GM12864 (cell line): ENCODE measurements at places on chromosomes 1 and 21.

GRCh38 chr1:6090996-6091822, 45.5 kb downstream of the KCNAB2 start:
- DNase-seq, result no peak

DNA sequence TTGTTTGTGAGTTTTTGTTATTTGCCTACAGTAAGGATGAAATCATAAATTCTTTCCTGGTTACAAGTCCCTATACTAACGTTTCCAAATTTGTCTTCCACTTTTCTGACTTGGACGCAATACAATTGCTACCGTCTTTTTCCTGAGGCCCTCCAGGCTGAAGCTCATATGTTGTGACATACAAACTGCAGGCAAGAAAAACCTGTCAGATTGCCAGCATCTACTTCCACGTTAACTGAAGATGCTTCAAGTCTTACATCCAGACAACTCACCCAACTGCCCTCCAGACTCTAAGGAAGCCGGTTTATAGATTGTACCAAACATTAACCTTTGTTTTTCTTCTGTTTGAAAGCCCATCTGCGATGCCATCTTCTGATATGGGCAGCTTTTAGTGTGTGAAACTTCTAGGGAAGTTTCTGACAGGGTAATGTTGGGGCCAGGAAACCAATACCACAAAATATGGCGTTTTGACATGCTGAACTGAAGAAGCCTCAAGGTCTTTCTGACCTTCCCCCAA, 21.4 kb upstream of the RNF11 start:
- DNase-seq, result no peak

GRCh38 chr1:54754045-54754444, 10.3 kb downstream of the PARS2 start:
- no peak for DNase-seq

GRCh38 chr1:24927988-24928688, 1.9 kb downstream of the RUNX3 start:
- no peak for DNase-seq

GRCh38 chr1:53655931-53656746, 82.8 kb downstream of the GLIS1 start:
- DNase-seq, result no peak

DNA sequence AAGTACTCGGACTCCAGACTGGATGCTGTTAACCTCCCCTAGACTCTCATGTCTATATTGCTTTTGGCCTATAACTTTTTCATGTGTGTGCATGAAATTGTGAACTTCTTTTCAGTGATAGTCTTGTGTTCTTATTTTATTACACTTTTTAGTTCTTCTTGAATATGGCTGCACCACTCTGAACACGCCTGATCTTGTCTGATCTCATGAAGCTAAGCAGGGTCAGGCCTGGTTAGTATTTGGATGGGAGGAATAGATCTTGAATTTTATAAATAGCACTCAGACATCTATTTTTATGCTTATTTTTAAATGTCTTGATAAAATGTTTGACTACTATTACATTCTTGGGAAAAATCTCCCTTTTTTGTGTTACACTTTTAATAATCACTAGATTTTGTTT, 22.4 kb downstream of the TCP10L start:
- DNase-seq, result no peak

DNA sequence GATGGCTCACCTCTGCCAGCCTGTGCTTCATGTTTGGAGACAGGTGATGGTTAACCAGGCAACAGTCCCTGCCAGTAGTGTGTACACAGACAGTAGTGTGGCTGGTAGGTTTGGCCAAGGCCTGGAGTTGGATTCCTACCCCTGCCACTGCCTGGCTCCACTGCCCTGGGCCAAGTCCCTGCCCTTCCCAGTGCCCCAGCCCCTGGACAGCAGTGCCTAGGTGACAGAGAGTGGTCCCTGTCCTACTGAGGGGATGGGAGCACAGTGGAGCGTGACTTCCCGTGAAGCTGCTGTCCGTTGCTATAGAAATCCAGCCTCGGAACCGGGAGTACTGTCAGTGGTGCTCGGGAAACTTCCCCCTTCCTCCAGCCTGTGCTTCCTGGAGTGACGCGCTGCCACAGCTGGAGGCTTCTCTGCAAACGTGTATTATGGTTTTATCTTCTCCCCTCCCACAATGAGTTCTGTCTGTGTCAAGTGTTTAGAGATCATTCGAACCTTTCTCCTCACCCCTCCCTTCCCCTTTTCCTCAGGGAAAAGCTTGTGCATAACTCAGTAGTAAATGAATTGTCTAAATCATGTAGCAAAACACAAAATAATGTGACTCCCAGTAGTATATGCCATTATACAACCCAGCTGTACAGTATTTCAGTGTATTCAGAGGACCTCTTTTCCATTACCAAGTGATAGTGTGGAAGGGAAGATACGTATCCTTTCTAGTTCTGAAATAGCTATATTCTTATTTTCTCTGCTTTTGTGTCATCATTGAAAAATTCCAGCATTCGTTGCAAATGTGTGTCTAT, 73.4 kb downstream of the GALNT2 start:
- no peak for DNase-seq

- DNase-seq, result no peak
Measured at GRCh38 chr1:219206350-219206749, 32.7 kb downstream of the LYPLAL1 start.

DNA sequence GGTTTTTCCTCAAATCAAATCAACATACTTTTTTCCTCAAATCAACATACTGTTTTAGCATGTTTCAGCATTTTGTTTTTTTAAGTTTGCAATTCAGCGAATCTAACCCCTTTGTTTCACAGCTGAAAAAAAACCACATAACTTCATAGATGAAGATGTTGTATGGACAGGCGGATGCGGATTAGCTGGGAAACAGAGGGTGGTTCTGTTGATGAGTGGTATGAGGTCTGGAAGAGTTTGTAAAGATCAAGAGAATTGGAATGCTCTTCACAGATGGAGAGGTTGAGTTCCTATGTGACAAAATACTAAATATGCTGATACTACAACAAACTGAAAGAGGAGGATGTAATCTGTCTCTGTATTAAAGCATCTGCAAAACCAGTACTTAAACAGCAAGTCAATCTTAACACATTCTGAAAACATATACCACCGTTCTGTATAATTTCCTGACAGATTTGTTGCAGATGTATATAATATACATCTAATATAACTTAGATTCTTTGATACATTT, 10.6 kb upstream of the LEPR start:
- no peak for DNase-seq

DNA sequence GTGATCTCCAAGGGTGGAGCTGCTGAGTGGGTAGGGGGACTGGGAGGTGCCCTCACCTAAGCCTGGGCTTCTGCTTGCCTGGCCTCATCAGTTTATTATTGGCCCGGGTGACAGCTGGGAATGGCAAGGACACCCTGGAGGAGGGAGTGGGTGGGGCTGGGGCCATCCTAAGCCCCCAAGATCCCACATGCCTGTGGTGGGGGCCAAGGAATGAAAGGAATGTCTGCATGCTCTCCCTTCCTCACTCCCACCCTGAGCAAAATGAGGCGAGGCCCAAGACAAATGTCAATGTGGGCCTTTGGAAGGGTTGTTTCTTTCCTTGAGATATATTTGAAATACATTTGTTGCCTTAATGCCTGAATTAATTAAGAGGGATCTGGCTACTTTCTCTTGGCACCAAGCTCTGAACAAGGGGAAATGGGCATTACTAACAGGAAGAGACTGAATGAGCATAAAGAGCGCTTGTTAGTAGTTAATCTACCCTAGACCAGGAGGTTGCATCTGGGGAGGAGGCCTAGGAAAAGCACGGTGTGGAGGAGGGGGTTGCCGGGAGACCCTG, 19.7 kb upstream of the CHI3L1 start:
- DNase-seq, result no peak

GRCh38 chr1:2275796-2276536, 47.8 kb downstream of the SKI start:
- DNase-seq, result no peak

DNA sequence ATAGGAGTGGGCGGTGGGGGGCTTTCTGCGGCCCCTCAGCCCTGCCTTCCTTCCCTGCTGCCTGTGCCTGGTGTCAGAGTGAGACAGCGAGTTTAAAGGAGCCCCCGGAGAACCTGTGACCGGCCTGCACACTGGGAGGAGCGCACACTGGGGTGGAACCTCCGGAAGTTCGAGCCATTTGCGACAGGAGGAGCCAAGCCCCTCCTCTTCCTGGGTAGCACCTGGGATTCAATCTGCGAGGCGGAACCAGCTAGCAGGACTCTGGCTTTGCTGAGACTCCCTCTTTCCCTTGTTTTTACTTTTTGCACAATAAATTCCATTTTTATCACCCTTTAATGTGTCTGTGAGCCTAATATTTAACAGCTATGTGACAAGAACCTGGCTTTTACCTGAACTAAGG, 540.6 kb downstream of the NPHP4 start:
- no peak for DNase-seq

DNA sequence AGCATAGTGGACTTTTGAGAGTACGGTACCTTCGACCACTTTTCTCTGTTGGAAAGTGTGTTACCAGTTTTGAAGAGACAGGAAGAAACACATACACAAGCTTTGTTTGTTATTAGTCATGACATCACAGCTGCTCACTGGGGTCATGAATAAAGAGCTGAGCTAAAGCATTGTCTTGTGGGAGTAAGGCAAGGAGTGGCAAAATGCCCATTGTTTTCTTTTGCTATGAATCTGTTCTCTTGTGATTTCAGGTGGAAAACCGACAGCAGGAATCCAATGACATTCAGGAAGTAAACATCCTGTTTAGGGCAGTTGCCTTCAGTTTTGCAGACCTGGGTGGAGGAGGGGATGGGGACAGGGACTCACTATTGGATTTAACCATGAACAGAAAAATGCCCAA, 66.2 kb downstream of the RGL1 start:
- no peak for DNase-seq

- DNase-seq, result no peak
Measured at GRCh38 chr1:23101101-23101827, 67.4 kb downstream of the LUZP1 start.

GRCh38 chr1:150186789-150187559, 37.3 kb downstream of the PLEKHO1 start:
- DNase-seq, result no peak

DNA sequence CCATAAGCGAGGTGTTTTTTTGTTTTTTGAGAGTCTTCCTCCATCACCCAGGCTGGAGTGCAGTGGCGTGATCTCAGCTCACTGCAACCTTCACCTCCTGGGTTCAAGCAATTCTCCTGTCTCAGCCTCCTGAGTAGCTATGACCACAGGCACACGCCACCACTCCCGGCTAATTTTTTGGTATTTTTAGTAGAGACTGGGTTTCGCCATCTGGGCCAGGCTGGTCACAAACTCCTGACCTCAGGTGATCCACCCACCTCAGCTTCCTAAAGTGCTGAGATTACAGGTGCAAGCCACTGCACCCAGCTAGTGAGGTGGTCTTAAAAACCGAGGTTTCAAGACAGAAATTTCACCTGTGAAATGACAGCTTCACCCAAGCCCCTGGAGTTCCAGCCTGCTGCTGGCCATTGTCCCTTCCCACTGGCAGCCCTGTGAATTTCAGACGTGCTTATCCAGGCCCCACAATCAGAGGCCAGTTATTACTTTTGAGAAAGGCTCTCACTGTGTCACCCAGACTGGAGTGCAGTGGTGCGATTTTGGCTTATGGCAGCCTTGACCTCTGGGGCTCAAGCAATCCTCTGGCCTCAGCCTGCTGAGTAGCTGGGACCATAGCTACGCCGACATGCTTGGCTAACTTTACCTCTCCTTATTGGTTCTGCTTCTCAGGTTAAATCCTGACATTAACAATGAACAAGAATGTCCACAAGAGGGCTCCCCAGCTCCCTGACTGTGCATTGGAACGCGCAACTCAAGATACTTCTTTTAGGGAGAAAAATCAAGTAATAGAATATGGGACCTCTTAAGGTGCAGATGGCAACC, 19.4 kb downstream of the ENO1 start:
- DNase-seq, result no peak

DNA sequence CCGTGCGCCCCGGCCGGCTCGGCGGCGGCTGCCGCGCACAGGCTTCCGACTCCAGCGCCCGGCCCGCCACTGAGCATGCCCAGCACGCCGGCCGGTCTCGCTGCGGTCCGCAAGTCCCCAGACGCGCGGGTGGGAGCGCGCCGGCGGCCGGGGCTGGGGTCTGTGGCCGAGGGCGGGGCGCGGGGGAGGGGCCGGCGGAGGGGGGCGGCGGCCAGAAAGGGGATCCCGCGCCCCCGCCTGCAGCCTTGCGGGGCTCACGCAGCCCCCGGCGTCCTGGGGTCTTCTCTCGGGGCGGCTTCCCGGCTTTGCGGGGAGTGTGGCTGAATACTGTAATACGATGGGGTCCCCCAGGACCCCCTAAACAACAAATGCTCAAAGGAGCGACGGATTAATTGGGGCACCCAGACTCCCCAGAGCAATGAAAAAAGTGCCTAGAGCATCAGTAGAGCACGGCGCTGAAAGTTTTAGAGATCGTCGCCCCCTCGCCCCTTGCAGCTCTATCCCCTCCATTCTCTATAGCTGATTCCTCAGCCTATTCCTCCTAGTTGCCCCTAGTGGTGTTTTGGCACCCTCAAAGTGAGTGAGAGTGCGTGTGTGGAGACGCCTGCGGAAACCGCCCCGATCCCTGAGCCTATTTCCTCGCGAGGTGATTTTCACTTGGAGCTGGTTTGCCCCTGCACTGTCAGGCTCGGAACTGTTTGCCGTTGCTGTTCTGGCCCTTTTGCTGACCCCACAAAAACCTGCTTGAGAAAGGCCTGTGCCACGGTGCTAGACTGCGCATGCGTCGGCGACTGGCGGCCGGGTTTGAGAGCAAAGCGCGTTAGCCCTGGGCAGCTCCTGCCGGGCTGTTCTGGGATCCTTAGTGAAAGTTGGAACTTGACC, at the start of gene VAV3:
Gene VAV3 (minus strand): TSS at position 71 of the 882 bp plus-strand sequence. CDS start 311 bp downstream, outside the sequence.
- DNase-seq, result no peak

- no peak for DNase-seq
Measured at GRCh38 chr1:162019446-162019845, 4.2 kb downstream of the OLFML2B start.

DNA sequence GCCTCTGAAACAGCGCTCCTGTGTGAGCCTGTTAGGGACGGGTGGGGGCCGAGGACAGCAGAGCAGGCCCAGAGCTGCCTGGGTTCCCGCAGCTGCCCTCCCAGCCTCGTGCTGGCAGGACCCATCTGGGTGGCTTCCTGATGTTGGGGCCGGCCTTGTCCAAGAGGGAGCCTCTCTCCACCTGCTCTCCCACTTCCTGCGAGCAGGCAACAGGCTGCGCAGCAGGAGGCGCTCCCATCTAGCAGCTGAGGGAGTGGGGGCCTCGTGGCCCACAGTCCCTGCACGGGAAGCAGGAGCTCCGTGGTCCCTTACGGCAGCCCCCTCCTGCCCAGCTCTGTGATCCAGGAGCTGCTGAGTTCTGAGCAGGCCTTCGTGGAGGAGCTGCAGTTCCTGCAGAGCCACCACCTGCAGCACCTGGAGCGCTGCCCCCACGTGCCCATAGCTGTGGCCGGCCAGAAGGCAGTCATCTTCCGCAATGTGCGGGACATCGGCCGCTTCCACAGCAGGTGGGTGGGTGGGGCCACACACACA, 68.0 kb downstream of the TRIM11 start:
- DNase-seq, result no peak
